ENCODE measurements at places on chromosomes 16 and 17.

GRCh38 chr16:30947859-30948666, 805 bp upstream of the ORAI3 start:
- peak; percentile 92 for DNase-seq

DNA sequence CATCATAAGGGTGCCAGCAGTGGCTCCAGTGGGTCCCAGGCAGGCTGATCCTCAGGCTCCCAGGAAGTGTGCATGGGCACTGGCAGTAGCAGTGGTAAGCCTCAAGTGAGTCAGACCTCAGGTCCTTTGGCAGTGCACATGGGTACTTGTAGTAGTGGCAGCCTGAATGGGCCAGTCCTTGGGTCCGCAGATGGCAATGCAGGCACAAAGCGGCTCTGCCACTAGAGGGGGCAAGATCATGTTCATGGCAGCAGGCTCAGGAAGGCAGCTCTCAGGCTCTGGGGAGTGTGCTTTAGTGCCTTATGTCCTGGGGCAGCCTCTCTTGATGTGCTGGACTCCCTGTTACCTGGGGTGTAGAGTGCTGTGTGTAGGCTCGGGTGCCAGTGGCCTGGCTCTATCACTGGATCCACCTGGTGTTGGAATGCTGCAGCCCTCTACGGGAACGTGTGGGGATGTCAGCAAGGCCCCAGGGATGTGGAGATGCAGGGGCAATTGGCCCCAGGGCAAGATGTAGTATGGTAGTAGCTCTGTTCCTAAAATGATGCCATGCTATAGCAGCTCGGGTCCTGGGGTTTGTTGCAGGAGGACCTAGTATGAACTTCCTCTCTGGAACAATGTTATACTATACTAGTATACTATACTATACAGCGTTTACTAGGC, 11.0 kb downstream of the ACSM3 start:
- DNase-seq, result peak; percentile 38

DNA sequence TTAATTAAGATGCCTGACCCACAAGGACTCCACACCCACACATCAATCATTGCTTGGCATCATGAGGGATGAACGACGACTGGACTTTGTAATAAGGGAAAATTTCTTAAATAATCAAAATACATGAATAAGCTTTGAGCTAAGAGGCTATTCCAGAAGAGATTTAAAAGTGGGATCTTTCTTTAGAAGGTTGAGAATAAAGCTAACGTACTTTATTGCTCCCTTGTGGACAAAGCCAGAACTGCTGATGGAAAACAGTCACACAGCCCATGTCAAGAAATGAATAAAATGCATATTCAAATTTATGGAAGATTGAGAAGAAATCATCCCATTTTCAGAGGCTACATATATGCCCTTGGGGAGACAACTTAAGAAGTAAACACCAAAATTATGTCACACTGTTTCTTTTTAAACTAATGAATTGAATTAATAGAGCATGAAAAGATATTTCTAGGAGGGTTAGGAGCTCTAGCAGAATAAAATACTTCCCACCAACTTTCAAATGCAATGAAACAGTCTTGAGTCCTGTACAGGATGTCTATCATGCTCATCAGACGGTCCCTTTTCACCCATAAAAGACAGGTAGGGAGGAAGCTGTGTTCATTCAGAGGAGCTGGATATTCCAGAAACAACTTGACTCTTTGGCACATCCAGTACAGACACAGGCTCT, 60.2 kb upstream of the PHOSPHO1 start:
- DNase-seq, result peak; percentile 43

GRCh38 chr17:76075364-76076145, 974 bp downstream of the GALR2 start:
- no peak for DNase-seq

DNA sequence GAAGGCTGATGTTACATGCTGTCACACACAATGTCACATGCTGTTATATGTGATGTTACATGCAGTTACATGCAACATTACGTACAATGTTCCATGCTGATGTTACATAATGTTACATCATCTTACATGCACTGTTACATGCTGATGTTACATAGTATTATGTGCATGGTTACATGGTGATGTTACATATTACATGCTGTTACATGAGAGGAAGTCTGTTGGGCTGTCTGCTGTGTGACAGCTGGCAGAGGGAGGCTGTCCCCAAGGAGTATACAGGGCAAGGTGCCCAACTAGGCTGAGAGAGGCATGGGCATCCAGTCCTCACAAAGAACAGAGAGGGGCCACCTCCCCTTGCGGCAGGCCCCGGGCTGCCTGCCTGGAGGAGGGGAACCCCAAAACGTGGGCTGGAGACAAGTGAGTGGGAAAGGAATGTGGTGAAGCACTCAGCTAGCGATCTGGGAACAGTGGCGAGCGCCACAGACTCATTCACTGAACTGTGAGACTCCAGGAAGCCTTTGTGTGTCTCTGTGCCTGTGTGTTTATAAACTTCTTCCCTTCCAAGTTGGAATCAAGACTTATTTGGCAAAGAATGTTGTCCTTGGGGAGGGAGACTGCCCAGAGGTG, 30.6 kb downstream of the TMEM92 start:
- DNase-seq, result no peak

- DNase-seq, result no peak
These were observed 198.3 kb downstream of the SPECC1 start for GRCh38 chr17:20207262-20207985.
